ENCODE measurements at places on chromosomes 13 and 19.

GRCh38 chr13:40503011-40503410, 163.4 kb downstream of the FOXO1 start:
- DNase-seq, result no peak

DNA sequence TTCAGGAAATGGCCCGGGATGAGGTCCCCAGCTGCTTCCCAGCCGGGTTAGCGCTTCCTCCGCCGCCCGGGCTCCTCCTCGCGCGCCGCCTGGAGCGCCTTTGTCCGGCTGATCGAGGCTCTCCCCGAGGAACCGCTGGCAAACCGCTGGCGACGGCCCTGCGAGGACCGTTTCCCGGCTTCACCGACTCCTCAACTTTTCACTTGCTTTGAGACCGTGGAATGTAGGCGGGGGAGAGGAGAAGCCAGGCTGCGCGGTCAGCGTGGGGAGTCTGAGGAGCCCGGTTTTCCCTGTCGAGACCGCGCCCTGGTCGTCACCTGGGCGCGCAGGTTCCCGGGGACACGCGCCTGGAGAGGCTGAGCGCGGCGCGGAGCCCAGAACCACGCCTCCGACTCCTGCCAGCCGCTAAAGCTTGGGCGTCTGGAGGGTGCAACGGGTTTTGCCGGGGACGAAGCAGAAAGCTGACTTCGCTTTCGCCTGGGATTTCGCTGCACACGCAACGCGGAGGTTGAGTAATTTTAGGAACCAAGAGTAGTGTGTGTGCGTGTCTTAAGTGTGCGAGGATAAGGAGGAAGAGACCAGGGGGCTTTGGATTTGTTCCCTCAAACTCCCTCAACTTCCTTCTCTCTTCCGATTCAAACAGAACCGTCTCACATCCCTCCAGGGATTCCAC, 7.3 kb upstream of the DGKH start:
- no peak for DNase-seq

DNA sequence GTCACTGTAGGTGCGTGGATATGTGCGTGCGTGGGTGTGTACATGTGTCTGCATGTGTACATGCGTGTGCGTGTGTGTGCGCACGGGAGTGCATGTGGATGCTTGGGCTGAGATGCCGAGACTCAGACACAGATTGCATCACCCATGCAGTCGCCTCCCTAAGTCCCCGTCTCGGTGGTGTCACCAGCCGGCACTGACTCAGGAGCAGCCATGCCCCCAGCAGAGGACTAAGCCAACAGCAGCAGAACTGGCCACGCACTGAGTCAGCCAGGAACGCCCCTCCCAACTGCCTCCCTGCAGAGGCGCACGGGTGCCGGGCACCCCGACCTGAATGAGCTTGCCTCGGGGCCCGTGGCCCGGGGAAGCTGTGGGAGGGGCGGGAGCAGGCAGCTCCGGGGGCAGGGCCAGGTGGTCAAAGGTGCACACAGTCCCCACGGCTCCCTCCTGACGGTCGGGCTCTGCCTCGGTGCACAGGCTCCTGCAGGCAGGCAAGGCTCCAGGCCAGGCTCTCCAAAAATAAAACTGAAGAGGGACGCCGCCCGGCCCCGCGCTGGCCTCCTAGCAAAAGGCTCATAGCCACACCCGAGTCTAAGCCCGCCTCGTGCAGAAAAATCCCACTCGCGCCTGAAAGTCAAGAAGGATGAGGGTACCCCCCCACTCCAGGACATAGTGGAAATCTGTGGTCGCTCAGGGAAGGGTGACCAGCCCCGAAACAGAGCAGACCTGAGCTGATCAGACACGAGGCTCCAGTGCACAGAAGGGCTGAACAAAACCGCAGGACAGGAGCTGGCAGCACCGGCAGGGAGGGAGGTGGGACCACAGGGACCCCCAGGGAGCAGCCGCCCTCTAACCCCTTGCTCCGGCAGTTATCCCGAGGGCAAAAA, 49.2 kb downstream of the GADD45B start:
- DNase-seq, result no peak

DNA sequence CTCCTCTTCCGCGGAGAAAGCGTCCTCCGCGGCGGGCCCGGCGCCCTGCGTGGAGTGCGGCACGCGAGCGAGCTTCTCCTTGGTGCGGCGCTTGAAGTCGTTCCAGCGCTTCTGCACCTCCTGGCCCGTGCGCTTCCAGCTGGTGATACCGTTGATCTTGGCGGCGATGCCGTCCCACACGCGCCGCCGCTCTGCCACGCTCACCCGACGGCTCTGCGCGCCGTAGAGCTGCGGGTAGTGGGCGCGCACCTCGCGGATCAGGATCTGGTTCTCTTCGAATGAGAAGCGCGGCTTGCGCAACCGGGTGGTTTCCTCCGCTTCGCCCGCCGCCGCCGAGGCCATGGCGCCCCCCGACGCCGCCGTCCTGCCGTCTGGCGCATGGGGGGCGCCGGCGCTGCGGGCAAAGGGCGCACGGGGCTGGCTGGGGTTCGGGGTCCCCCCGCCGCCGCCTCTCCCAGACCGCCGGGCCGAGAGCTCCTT, 941 bp downstream of the MYPOP start:
- no peak for DNase-seq

- no peak for DNase-seq
Observed at GRCh38 chr19:46475986-46476385, 4.6 kb upstream of the PNMA8A start.

- DNase-seq, result no peak
Observed at GRCh38 chr13:26756961-26757360, 3.6 kb downstream of the GPR12 start.

DNA sequence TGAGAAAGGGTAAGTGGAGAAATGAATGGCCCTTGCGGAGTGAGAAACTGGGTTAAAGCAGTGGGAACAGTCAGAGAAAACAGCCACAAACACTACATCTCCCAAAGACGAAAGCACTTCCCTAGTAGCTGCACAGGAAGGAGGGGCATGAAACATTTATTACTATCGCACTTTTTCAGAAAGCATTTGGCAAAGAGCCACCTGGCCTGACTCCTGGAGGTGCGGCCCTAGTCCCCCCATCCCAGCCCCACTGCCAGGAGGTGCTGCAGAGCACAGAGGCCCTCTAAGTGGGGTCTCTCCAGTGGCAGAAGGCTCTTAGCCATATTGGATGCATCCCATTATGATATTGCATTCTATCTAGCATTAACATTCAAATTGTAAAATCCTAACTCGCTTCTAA, 55.8 kb downstream of the MTMR6 start:
- no peak for DNase-seq

- DNase-seq, result no peak
Observed at GRCh38 chr13:70237131-70237530, 128.9 kb upstream of the KLHL1 start.

GRCh38 chr19:40601134-40601974, at the start of gene LTBP4:
LTBP4 (plus strand) TSS chr19:40601369; CDS start chr19:40601388, 19 bp downstream.
- no peak for DNase-seq

- no peak for DNase-seq
Observed at GRCh38 chr19:13670846-13671245, 93.5 kb upstream of the MRI1 start.

DNA sequence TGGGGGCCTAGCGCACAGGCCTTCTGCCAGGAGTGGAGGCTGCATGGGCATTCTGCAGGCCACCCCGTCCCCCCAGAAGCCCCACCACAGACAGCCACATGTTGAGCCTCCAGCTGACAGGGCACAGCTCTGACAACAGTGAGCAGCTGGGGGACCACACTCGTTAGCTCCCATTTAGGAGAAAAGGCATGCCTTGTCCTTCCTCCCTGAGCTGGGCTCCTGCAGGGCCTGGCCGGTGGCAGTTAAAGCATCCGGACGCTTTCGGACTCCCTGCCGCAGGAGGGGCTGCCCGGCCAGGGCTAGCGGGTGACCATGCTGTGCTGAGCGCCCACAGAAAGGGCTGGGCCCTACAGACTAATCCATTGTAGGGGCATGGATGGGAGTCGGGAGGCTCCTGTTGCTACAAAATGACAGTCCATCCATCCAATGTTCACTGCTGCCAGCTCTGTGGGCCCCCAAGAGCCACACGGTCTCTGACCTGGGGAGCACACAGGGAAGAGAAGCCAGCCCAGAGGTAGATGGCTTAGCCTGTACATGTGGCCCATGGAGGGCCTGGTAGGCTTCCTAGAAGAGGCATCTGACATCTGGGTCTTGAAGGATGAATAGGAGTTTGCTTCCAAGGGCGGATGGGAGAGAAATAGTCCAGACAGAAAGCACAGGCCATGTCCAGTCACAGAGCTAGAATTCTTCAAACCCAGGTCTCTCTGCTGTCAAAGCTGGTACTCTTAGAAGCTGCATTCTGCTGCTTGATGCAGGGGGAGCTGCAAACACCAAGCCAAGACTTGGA, 116.5 kb upstream of the VSTM2B start:
- no peak for DNase-seq
